ENCODE measurements at places on chromosomes 4 and X.

DNA sequence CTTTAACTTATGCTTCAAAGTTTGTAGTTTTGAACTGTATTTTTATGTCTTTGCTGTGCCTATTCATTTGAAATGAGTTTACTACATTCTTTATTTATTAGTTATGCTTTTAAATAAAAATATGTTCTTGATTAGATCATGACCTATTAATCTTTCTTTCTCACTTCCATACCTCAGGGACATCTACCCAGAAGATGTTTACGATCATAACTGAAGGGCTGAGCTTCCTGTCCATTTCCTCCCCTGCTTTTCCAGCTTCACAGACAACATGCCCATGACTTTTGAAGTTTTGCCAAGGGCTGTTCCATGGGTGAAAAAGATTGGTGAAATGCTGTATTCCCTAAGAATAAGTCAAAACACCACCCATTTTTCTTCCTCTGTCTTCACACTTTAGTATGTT lies 99.7 kb upstream of the DDIT4L start:
- DNase-seq: no peak

DNA sequence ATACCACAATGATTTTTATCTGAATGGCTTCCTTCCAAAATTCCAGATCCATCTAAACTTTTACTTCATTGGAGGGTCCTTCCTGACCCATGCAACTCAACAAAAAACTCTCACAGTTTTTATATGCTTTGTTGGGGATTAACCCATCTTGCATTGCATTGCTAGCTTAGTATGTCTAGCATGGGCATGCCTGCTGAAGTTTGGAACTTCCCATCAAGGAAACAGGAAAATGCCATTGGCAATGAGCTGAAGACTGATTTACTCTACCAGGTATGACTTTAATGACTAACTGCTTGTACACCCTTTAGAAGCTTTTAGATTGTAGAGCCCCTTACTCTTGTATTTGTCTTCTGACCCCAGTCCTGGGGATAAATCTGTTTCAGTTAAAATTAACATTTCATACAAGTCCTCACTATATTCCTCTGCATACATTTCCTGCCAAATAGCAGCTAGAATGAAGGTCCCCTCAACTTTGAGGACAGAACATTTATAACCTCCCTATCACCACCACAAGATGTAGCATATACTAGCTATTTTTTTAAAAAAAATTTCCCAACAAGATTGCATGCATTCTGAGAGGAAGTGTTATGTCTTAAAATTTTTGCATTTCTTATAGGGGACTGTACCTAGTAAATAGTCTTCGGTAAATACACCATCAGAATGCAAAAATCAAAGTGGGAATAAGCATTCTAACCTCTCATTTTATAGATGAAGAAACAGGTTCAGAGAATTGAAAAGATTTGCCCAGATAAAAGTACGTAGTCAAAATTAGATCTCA lies 52.5 kb upstream of the ATXN3L start:
- no peak for DNase-seq

- DNase-seq: no peak
Measured at GRCh38 chrX:108131471-108131870, 39.9 kb downstream of the ATG4A start.

- no peak for DNase-seq
Measured at GRCh38 chr4:42843694-42844093, 48.8 kb upstream of the GRXCR1 start.

GRCh38 chr4:14018191-14018853 lies 390.8 kb upstream of the BOD1L1 start:
- no peak for DNase-seq

DNA sequence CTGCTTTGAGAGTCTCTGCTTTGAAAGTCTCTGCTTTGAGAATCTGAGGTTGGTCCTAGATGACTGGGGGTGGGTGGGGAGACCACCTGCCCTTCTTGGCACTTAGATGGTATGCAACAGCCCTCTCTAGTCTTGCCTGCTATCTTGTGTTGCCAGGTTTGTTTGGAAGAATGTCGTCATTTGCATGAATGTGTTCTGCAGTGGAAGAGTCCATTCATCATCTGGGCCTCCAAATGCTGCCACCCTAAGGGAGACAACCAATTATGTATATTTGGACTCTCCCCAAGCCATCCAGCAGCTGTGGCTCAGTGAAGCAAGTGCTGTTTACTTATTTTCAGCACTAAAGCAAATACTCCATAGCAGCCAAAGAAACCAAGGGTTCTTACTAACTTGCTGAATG lies 44.6 kb upstream of the TRPC5OS start:
- no peak for DNase-seq

GRCh38 chr4:155616117-155616516 lies 50.5 kb upstream of the GUCY1A1 start:
- no peak for DNase-seq

DNA sequence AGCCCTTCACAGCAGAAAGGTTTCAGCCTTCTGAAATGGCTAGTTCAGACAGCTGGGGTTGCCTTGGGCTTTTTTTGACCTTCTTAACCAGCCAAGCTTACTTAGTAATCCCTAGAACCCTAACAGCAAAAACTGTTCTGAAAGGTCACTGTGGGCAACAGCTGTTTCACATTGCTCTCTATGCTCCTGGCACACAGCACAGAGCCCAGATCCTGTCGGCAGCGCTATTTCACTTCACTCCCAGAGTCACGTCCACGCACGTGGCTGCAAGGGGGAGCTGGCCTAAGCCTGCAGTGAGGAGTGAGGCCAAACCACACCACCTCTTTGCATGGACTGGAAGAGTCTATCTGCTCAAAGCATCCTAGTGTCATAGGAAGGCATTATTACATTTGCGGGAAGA lies 32.0 kb upstream of the STS start:
- no peak for DNase-seq

DNA sequence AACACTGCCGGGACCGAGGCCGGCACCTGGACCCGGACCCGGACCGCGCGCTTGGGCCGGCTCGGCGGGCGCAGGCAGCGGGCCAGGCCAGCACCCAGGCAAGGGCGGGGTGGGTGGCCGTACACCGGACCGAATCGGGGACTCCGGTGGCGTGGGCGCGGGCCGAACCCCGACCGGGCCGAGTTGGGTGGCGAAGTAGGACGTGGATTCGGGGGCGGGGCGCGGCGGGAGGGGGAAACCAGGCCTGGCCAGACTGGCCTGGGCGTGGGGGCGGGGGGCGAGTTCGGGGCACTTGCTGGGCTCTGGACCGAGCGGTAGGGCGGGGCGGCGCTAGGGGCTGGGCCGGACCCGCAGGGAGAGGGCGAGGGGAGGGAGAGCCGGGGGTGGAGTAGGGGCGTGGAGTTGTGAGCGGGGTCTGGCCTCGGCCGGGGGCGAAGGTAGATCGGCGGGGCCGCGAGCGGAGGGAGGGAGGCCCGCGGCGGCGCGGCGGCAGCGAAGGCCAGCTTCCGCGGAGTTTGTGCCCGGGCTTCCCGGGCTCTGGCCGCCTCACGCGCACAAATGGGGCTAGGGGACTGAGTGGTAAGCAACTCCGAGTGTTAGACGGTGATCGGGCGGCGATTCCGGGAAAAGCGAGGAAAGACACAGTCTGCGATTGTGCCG lies 1.8 kb upstream of the BCORL1 start:
- DNase-seq: no peak

DNA sequence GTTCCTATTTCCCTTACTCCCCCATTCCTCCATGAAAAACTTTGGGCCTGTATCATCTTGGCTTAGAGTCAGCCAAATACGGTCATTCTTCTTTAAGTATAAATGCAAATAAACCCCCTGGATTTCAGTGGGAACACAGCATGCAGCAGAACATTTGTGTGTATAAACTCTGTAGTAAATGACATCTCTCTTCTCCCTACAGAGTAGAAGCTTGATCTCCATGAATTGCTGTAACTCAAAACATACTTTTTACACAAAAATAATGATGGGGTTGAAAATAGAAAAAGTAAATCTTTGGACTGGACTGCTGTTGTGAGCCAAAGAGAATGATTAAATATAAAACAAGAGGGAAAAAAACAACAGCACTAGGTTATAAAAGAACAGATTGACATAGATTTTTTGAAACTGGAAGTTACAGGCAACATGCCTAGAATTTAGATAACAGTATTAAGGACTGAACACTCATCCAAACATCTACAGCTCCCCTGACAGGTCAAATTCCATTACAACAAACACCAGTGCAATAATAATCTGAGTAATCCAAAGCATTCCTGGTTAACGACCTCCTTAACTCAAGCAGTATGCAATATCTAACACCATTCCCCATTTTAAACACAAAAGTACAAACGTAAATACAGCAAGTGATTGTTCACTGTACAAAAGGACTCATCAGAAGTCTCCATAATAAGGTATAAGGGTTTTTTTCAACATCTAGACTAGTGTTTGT lies 30.7 kb downstream of the TSPAN5 start:
- no peak for DNase-seq

- DNase-seq: no peak
Measured at GRCh38 chr4:153117554-153117953, 86.7 kb upstream of the TRIM2 start.

- no peak for DNase-seq
Measured at GRCh38 chr4:132344924-132345828, 803.9 kb upstream of the PCDH10 start.

- DNase-seq: peak; percentile 47
Measured at GRCh38 chrX:24371391-24371972, 11.0 kb downstream of the SUPT20HL1 start.

DNA sequence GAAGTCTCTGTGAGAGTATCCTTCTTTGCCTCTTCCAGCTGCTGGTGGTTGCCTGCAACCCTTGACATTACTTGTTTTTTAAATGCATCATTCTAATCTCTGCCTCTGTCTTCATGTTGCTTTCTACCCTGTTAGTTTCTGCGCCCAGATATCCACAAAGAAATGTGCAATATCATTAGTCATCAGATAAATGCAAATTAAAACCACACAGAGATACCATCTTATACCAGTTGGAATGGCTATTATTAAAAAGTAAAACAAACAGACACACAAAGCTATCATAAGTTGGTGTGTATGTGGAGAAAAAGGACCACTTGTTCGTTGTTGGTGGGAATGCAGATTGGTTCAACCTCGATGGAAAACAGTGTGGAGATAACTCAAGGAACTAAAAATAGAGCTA lies 517.4 kb downstream of the FAT4 start:
- DNase-seq: no peak

DNA sequence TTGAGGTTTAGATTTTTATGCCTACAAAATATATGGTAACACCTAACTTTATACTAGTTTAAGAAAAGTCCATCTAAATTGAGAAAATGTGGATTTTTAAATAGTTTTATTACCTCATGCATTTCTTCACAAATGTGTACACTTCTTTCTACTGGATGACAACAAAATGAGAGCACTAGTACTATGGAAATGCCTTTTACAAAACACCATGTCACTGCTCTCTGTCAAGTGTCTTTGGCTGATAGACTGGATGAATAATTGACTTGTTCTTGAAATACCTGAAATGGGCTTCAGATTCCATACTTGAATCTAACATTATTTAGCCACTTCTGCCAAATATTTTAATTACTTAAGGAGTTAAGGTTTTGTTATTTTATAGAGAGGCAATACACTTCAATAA lies 49.5 kb downstream of the AMELX start:
- peak; percentile 19 for DNase-seq

- no peak for DNase-seq
Measured at GRCh38 chr4:20839957-20840356, 139.7 kb downstream of the PACRGL start.

- DNase-seq: no peak
Measured at GRCh38 chr4:88143504-88143903, 14.9 kb downstream of the ABCG2 start.

DNA sequence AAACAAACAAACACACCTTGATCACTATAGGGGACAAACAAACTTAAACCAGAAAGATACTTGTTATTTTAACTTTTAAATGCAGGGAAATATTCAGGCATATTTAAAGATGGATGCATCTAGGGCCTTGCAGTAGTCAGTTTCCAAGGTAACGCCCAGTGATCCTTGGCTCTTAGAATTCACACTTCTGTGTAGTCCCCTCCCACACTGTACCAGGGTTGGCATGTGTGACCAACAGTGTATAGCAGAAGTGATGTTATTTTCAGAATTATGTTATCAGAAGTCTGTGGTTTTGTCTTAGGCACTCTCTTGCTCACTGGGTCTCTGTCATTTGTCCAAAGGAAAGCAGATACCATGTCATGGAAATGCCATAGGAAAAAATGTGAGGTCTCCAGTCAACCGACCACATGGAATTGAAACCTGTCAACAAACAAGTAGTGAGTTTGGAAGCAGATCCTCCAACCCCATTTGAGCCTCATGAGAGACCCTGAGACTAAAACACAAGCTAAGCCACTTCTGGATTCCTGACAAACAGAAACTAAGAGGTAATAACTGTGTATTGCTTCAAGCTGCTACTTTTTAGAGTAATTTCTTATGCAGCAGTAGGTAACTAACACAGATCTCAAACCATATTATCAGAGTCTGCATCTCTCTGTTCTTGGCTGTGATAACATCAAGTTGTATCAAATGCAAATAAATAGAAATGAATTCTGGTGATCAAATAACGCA lies 670.3 kb downstream of the KCTD8 start:
- no peak for DNase-seq

DNA sequence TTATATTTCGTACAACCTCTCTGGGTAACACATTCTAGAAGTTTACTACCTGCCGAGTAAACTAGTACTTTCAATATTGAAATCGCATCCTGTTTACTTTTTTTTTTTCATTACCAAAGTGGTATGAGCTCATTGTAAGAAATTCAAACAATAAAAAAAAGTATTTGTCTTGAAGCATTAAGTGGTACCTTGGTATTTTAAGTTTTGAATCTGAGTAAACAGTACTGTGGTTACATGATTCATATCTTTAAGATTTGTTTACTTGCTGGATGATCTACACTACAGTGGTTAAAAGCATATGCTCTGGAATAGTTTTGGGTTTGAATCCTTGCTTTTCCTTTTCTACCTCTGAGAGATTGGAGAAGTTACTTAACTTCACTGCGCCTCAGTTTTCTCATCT lies 3.8 kb upstream of the MMGT1 start:
- DNase-seq: no peak

GRCh38 chrX:153934148-153934761 lies 582 bp downstream of the NAA10 start:
- no peak for DNase-seq

DNA sequence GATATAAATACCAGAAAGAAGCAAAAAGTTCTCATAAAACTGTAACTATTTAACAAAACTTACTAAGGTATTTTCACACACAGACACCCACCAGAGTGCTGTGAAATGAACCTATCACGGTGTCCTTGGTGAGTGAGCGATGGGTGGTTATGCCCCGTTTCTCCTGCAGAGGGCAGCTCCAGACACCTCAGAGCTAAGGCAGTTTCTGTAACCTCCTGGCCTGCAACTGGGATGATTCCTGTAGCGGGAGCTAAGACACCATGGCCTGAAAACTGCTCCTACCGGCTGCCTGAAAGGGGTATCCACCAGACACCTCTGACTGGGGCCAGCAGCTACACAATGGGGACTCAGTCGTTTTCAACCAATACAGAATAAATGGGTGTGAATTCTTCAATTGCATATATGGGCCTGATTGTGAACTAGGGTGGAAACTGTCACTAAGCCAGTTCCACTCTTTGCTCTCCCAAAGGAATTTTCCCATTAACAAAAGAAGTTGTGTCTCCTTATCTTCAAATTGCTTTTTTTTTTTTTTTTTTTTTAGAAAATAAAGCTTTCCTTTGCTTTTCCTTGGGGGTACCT lies 2375.8 kb upstream of the TENM3 start:
- DNase-seq: peak; percentile 52

- no peak for DNase-seq
Measured at GRCh38 chrX:151901826-151902225, 10.9 kb upstream of the MAGEA4 start.

- DNase-seq: no peak
Measured at GRCh38 chrX:148426467-148426866, 74.0 kb upstream of the AFF2 start.
